Stimulated activated effector memory CD8-positive, alpha-beta T cell treated with anti-CD3 and anti-CD28 coated beads, Interleukin-12 subunit alpha, Interleukin-12 subunit beta, amount 100 ng/mL, for 72 hours (primary cell): ENCODE measurements at places on chromosomes 13 and 19.
A peak's percentile ranks its signal among the peaks of the same experiment; 100 is the strongest.

DNA sequence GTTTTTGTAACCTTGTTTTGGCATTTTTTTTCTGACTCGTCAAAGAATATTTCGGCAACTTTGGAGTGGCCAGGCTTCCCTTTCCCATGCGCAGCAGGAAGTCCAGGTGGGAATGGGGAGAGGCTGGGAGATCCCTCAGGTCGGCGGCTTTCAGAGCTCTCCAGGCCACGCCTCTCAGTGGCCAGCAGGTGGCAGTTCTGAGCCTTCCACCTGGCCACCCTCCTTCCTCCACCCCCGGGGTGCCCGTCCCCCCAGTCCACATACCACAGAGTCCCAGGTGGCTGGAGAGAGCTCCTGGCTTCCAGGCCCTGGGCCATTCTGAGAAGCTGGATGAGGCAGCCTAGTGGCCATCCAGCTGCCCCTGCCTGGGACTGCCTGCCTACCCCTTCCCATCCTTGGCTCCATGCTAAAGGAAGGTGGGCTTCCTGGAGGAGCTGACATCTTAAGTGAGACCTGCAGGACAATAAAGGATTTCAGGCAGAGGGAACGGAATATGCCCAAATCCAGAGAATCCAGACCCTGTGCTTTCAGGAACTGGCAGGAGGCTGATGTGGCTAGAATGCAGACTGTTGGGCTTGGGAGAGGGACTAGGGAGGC, 46.3 kb downstream of the CCNE1 start:
- no peak for DNase-seq

DNA sequence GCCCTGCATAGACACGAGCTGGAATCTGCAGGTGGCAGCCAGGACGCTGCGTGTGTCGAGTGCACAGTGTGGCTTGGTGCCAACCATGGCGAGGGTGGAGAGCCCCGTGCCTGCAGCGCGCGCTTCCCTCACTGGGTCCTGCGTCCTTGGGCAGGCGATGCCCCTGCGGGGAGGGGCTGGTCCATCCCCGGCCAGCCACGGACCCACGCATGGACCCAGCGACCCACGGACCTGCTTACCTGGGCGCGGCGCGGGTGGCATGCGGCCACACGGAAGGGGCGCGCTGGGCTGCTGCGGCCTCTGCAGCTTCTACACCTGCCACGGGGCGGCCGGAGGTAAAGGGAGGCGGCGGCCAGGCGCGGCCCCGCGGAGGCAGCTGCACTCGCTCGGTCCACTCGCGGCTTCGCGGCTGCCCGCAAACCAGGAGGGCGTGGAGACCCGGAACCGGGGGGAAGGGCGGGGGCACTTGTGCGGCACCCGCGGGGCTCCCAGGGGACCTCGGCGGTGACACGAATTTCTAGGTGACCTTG, 569 bp upstream of the MCF2L start:
- peak; percentile 63 for DNase-seq

DNA sequence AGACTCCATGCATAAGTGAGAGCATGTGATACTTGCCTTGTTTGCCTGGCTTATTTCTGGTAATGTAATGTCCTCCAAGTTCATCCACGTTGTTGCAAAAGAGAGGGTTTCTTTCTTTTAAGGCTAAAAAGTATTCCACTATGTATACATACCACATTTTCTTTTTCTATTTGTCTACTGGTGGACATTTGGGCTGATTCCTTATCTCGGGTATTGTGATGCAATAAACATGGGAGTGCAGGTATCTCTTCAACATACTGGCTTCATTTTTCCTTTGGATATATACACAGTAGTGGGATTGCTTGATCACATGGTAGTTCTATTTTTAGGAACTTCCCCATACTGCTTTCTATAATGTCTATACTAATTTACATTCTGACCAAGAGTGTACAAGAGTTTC, 49.6 kb upstream of the EBPL start:
- DNase-seq = no peak

- no peak for DNase-seq
Measured at GRCh38 chr13:24230428-24231072, 70.0 kb downstream of the SPATA13 start.

DNA sequence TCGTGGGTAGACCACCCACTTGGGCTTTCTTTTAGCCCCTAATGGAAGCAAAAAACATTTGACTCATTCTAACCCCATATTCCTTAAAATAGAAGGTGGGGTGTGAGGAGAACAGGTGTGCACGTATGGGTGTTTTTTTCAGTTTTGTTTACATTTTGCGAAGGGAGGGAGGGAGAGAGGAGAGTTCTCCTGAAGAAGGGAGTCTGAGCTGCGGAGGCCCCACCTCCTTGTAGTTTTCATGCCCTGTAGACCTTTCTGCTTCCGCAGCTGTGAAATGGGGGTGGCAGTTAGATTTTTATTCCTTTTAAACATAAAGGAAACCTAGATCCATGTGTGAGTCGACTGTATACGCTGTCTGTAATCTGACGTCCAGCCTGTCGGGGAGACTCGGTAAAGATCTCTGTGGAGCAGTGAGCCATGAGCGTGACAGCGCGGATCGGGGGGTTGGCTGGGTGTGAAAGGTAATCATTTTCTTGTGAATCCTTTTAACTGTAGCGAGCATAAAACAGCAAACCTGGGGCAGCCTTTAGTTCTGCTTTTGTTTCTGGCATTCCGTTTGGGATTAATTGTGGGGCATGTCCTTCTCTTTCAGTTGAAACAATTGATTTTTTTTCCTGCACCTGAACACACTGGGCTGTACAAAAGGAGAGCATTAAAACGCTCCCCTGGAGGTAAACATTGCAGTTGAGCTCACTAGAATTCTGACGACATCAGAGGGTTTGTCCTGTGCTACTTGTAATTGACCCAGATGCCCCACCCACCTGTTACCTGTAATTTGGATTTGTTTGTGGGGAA, 2.3 kb downstream of the UPF1 start:
- no peak for DNase-seq

DNA sequence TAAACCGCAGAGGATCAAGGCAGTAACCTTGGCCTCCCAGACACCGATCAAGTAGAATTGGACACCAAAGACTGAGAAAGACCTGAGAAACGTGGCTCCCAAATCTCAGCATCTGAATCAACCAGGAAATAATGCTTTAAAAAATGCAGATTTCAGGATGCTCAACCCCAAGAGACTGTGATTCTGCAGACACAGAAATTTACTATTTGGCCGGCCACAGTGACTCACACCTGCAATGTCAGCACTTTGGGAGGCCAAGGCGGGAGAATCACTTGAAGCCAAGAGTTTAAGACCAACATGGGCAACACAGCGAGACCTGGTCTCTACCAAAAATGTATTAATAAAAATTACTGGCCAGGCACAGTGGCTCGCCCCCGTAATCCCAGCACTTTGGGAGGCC, 6.2 kb downstream of the ABCC4 start:
- no peak for DNase-seq

GRCh38 chr13:32825481-32825880, 190.7 kb upstream of the KL start:
- DNase-seq = no peak

DNA sequence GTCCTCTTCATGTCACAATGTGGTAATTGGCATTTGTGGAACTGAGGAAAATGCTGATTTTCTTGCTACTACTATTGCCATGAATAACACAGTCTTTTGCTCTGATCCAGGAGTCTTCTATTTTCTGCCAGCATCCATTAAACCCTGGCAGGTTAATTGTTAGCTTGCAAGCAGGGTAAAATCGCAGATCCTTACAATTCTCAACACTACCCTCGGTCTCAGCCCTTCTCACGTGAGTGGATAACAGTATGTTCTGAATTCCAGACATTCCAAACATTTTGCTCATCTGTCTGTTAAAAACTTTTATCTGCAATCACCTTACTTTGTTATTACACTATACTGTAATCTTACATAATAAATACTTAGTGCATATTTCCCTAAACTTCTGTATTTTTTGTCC, 251.3 kb upstream of the ATXN8OS start:
- no peak for DNase-seq

- no peak for DNase-seq
Measured at GRCh38 chr13:106151056-106151699, 384.3 kb downstream of the EFNB2 start.

GRCh38 chr13:92265408-92265807, 867.0 kb downstream of the GPC5 start:
- no peak for DNase-seq

DNA sequence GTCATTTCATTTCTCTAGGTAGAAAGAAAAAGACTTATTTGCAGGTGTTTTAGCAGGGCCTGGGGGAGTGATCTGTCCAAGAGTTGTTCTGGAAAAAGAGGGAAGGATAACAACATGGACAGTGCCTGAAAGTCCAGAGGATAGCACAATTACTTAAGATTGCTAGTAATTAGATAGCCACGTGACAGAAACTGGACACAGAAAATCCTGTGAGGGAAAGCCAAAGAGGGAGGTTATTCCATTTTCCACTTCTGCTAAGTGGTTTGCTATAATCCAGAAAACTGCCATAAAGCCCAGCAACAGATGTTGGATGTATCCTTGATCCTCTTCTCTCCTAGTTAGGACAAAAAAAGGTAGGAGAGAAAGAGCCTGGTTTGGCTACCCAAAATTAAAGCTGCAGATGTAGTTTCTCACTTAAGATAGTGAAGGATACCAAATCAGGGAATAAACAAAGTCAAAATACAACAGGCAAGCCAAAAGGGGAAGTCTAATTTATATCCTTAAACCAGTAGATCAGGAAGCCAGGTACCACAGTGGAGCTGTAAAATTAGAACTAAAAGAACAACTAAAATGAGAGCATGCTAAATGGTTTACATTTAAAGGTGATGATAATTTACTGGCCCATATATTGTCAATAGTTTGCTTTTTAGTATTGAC, 140.2 kb downstream of the VWA8 start:
- DNase-seq = no peak

DNA sequence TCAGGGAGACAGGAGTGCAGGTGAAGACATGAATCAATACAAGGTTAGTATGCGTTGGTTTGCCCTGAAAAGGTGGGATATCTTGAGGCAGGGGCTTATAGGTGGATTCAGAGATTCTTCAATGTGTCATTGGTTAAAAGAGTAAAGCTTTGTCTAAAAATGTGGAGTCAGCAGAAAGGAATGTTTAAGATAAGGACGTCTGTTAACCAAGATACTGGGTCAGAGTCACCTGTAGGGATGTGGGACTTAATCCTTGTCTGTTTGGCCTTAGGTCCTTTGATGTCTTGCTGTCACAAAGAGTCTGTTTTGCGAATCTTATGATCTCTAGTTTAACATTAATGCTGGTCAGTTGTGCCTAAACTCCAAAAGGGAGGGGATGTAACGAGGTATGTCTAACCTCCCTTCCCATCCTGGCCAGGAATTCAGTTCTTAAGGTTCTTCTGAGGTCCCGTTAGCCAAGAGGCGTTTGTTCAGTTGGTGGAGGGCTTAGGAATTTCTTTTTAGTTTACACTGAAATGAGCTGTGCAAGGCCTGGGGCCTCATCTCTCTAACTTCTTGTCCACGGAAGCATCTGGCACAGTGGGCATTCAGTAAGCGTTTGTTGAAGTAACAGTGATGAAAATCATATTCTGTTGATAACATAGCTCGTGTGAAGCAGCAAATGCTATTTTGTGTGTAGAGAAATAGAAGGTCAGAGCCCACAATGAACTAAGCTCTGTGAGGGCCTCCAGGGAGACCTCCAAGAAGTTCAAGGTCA, 96.2 kb upstream of the RNF113B start:
- no peak for DNase-seq

DNA sequence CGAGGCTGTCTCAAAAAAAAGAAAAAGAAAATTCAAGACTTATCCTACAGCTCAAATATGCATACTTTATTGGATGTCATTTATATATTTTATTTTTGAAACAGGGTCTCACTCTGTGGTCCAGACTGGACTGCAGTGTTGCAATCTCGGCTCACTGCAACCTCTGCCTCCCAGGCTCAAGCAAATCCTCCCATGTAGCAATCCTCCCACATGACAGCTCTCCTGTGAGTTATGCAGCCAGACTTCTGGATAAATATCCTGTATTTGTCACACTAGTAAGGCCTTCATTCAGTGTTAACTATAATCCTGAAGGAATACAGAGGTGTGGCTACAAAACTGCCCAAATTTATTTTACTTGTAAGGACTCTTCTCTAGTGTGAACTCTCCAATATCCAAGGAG, 7.2 kb downstream of the ZNF552 start:
- DNase-seq = no peak

- no peak for DNase-seq
Measured at GRCh38 chr13:65914716-65915115, 1315.4 kb downstream of the PCDH9 start.

DNA sequence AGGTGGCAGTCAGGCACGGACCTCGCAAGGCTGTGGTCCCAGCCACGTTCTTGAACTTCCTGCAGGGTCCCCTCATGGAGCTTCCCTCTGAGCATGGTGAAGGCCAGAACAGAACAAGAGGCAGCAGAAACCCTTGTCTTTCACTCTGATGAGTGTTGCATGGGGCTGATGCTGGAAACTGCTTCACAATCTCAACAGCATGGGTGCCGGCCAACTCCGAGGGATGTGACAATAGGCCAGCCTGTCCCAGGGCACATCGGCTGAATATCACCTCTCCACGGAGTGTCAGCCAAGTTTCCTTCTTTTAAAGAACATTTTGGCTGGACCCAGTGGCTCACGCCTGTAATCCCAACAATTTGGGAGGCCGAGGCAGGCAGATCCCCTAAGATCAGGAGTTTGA, 173.9 kb downstream of the FOXO1 start:
- no peak for DNase-seq

DNA sequence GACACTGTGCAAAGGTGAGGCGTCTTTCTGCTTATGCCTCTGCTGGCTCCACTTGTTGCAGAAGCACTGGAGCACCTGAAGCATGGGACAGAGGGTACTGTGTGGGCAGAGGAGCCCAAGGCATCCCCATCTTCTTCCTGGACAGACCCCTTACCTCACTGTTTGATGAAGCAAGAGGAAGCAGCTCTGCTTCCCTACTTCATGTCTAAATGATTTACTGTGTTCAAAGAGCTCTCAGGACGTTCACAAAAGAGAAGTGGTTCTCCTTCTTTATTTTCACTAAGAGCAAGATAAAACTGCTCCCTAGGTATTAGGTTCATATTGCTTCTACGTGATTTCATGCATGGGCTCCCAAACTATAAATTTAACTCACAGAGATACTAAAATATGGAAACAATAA, 1635.4 kb upstream of the SLC10A2 start:
- DNase-seq = no peak

DNA sequence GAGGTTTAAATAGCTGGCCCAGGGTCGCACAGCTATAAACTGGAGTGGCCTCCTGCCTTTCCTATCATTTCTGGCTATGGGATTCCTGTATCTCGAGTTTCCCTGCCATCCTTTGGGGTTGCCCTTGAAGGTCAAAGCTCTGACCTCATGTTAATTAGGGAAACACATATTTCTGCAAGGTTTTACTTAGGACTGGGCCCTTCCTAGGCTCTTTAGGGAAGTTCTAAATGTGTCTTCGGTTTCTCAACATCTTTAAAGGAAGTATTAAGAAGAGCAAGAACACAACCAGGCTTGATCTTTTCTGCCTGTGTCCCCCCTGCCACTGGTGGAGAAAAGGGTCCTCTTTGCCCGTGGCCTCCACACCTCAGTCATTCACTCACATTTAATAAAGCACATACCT, 10.8 kb downstream of the LCP1 start:
- DNase-seq = no peak

DNA sequence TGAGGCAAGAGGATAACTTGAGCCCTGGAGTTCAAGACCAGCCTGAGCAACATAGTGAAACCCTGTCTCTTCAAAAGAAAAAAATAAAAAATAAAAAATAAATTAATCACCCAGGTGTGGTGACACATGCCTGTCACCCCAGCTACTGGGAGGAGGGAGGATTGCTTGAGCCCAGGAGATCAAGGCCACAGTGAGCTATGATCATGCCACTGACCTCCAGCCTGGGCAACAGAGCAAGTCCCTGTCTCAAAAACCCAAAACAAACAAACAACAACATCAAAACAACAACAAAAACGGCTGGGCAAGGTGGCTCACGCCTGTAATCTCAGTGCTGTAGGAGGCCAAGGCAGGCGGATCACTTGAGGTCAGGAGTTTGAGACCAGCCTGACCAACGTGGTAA, 4.3 kb upstream of the SLC39A3 start:
- no peak for DNase-seq
